Hematopoietic multipotent progenitor cell treated with erythropoietin and hydrocortisone succinate and interleukin-3 and kit ligand, for 15 days (in vitro differentiated cells): ENCODE measurements at places on chromosomes 16 and 17.

- no peak for DNase-seq
Observed at GRCh38 chr16:15976225-15976812, 26.9 kb downstream of the ABCC1 start.

DNA sequence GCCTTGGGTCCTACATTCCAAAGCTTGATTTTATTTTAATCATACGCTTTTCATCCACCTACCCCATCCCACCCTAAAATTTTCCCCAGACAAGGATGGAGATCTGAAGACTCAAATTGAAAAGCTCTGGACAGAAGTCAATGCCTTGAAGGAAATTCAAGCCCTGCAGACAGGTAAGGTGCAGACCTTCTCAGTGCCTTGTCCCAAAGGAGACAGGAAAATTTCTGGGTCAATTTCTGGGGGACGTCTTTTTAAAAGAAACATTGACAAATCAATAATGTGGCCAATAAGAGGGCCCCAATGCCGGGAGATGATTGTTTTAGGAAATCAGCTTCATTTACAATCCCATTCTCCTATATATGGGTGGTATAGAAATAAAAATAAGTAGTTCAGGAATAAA, 5.7 kb downstream of the CLEC3A start:
- no peak for DNase-seq

DNA sequence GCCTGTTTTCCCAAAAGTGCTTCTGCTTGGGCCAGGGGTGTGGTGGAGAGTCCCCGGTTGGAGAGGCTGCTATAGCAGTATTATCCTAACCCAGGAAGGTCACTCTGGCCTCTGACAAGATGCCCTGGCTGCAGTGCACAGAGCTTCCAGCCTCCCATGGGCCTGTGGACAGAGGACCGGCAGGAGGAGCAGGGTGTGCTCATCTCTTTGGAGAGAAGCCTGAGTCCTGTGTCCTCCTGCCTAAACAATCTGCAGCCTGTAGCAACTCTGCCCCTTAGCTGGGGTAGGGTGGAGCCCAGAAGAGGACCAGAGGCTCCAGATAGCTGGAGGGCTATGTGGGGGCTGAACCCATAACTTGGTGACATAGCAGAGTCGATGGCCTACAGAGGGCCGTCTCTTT, 78.0 kb downstream of the MPRIP start:
- DNase-seq = no peak

- DNase-seq = no peak
Observed at GRCh38 chr17:2011411-2012371, 13.4 kb downstream of the RTN4RL1 start.

- no peak for DNase-seq
Observed at GRCh38 chr17:3809135-3809534, 8.1 kb upstream of the ITGAE start.

DNA sequence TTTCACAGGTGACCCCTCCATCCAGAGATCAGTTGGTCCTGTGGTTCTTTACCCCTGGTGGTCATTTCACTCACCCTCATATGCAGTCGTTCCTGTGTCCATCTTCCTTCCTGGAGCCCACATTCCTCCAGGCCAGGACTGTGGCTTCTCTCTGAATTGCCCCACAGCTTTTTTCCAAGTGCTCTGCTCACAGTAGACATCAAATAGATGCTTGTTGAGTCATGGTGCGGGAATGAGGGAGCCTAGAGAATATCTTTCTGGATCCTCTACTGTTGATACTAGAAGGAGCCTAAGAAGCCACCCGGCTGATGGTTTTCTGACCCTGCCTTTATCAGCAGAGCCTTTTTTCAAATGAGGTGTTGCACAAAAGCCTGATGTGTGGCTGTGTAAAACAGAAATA, 10.4 kb downstream of the USB1 start:
- DNase-seq = no peak

DNA sequence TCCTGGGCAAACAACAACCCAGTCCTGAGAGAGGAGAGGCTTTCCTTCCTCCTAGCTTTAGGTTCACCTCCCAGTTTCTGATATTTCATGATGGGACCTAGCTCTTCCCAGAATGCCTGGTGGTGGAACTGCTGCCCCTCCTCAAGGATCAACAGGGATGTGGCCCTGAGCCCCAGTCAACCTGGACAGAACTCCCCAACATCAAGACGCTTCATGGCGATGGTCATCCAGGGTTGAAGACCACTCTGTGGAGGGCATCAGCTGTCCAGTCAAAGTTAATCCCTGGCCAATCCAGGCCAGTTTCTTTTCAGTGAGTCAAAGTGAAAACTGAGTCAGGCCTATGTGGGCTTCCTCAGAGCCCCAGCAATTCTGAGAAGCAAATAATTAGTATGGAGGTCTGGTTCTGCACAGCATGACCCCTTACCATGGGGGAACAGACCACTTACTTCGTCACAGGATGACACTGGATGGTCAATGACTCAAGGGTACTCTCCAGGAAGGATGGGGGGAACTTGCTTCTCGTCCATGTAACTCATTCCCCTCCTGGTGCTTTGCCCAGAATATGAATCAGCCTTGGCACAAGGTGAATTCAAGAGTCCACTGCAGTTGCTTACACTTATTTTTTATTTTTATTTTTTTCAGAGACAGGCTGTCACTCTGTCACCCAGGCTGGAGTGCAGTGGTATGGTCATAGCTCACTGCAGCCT, 14.7 kb upstream of the XYLT2 start:
- no peak for DNase-seq

DNA sequence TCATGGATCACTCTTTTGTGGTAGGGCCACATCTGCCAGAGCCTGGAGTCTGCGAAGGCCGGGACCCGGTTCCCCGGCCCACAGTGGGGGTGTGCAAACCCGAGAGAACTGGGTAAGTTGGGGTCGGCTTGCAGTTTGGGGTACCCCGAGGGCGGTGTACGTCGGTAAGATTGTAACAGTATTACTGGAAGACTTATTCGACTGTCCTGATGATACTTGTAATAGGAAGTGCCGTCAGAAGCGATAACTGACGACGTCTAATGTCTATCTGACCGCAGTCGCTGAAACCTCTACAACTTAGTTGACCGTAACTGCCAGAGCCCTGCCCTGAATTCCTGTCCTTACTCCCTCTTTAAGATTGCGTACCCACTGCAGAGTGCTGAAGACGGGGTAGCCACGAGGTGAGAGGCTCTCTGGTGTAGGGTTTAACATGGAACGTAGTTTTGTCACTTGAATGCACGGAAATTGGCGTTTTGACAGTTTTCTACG, 24.0 kb downstream of the TRPV2 start:
- DNase-seq = peak; percentile 59

DNA sequence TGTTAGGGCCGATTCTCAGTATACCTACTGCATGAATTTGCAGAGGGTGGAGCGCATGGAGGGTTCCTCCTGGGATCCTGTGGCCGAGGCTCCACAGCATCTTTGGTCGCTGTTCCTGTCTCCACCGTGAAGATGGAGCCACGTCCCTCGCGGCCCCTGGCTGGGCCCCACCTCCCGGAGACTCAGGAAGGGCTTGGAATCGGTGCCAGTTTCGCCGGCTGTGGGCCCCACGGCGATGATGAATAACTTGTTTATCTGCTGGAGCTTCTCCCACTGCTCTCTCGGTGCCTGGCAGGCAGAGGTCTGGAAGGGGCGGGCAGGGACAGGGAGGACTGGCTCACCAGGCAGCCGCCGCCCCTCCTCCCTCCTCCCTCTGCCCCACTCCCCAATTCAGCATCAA, 8.1 kb downstream of the SLC5A11 start:
- DNase-seq = no peak

DNA sequence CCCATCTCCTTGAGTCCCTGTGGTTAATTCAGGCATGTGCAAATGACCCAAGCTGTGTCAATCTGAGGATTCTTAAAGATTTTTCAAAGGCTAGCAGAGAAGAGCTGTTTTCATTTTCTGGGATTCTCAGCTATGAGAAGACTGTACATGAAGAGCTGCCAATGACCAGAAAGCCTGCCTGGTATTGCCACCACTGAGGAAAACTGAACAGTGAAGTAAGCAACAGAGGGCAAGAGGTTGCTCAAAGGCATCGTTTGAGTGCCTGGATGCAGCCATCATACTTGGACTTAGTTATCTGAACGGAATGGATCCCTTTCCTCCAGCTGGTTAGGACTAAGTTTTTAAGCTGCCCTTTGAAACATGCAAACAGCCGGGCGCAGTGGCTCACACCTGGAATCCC, 38.4 kb downstream of the FAM20A start:
- no peak for DNase-seq

DNA sequence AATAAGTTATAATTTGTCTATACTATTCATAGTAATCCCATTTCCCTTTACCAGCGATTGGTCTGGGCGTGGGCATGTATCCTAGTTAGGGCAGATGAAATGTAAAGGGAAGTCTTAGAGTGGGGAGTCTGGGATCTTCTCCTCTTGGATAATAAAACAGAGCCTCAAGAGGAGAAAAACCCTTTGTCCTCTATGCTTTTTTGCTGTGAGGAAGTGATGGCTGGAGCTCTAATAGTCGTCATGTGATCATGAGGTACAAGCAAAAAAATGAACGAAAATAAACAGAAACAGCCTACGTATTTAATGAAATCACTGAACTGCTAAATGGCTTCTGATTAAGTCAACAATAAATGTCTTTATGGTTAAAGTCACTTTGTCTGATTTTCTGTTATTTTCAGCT, 26.8 kb downstream of the EFCAB5 start:
- no peak for DNase-seq

DNA sequence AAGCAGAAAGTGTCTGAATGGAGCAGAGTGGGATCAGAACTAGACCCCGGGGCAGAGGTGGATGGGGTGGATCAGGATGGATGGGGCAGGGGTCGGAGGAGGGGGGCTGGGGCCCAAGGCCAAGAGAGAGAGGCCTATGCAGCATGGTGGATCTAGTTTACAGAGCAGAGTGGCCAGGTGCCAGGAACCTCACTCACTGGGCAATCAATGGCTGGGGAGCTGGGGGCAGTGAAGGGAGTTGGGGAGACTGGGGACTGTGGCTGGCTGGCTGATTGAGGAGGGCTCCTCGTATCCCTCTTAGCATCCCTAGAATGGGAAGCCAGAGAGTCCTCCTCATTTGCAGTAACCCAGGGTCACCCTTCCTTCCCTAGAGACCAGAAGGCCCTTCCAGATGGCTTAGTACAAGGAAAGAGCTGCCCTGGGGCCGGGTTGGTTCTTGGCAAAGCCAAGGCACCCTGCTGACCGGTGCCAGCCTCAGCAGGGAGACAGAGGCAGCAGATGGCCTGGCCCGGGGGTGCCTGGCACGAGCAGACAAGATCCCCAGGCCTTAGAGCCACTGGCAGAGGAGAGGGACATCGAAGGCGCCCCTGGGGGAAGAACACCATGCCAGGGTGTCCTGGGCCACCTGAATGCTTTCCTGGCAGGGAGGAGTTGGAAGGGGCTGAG, 36.8 kb downstream of the SRCIN1 start:
- DNase-seq = no peak

GRCh38 chr16:12516621-12517309, 286.9 kb downstream of the CPPED1 start:
- no peak for DNase-seq
